Midbrain (tissue), 1 donor: ENCODE measurements at places on chromosomes 3 and 15.
A peak's percentile ranks its signal among the peaks of the same experiment; 100 is the strongest.

DNA sequence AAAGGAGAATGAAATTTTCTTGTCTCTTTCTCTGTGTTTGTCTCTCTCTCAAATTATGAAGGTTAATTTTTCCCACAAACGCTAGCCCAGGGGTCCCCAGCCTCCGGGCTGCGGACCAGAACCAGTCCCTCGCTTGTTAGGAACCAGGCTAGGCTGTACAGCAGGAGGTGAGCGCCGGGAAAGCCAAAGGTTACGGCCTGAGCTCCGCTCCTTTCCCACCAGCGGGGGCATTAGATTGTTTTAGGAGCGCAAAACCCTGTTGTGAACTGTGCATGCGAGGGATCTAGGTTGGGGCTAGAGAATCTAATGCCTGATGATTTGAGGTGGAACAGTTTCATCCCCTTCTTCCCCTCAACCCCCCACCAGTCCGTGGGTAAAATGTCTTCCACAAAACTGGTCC is 74.7 kb upstream of the ZNF385D start:
- DNase-seq: no peak

- no peak for DNase-seq
Measured at GRCh38 chr3:111087924-111088469, 16.4 kb downstream of the NECTIN3 start.

DNA sequence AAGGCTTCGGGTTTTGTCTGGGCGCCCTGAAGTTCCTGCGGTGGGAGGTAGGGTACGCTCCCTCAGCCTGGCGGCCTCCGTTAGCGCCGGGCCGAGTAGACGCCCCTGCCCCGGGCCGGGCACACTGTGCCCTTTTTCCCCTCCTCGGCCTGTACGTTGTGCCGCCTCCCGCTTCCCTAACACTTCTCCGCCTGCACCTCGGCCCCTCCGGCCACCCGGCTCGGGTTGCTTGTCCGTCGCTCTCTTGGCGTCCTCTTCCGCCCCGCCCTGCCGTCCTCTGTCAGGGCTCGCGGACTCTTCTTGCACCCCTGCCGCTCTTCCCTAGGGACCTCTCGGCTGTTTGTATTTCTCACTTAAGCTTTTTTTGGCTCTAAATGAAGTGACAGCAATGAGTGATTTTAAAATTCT is 384 bp downstream of the KNL1 start:
- DNase-seq: no peak

DNA sequence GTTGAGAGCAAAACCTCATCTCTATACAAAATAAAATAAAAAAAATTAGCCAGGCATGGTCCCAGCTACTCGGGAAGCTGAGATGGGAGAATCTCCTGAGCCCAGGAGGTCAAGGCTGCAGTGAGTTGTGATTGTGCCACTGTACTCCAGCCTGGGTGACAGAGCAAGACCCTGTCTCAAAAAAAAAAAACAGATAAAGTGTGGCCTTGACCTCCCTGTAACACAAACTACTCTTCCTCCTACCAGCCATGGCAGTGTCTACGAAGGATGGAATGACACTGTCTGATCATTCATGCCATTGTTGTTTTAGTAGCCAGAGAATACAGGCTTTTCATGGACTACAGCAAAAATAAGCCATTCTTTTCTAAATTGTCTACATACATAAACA is 117.1 kb upstream of the IQSEC1 start:
- no peak for DNase-seq

DNA sequence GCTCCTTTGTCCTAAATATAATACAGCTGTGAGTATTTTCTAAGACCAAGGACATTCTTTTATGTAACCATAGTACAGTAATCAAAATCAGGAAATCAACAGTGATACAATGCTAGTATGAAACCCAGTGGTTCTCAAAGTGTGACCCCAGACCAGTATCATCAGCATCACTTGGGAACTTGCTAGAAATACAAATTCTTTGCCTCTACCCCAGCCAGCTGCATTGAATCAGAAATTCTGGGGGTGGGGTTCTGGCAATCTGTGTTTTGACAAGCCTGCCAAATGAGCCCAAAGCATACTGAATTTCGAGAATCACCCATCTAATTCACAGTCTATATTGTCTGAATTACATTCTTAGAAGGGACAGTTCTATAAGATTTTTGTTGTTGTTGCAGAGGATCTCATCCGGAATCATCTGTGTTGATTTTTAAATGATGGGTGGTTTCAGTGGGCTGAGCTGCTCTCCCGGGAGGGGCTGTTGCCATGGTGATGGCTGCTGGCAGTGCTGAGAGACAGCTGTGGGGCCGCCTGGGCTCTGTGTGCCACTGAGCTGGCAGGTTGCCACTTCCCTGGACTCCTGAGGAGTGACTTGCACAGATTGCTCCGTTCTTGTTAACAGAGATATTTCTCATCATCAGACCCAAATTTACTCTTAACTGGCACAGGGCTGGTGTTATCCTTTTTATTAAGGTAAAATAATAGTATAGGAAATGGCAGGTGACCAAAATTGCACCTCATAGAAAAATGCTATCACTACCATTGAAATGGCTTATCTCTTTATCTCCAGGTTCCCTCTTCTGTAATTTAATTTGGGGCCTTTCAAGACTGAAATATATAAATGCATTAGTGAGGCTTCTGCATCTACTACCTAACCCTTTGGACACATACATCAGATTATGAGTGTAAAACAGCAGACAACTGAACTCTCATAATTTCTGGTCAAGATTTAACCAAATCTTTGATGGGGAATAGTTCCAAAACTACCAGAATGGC is 56.5 kb downstream of the NEK11 start:
- DNase-seq: peak; percentile 94

- DNase-seq: no peak
Measured at GRCh38 chr15:60535743-60536142, 56.8 kb upstream of the ICE2 start.

GRCh38 chr3:121698901-121699300 is 38.2 kb upstream of the HCLS1 start:
- DNase-seq: peak; percentile 33

GRCh38 chr15:78064544-78064943 is 13.0 kb downstream of the TBC1D2B start:
- DNase-seq: no peak

DNA sequence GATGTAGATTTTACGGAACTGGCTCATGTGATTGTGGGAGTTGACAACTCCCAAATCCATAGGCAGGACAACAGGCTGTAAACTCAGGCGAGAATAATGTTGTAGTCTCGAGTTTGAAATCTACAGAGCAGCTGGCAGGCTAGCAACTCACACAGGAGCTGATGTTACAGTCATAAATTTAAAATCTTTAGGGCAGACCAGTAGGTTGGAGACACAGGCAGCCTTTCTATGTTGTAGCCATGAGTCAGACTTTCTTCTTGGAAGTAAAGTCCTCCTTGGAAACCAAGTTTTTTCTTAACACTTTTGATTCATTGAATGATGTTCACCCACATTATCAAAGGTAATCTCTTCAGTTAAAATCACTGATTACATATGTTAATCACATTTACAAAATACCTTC is 89.1 kb upstream of the ALCAM start:
- DNase-seq: no peak

DNA sequence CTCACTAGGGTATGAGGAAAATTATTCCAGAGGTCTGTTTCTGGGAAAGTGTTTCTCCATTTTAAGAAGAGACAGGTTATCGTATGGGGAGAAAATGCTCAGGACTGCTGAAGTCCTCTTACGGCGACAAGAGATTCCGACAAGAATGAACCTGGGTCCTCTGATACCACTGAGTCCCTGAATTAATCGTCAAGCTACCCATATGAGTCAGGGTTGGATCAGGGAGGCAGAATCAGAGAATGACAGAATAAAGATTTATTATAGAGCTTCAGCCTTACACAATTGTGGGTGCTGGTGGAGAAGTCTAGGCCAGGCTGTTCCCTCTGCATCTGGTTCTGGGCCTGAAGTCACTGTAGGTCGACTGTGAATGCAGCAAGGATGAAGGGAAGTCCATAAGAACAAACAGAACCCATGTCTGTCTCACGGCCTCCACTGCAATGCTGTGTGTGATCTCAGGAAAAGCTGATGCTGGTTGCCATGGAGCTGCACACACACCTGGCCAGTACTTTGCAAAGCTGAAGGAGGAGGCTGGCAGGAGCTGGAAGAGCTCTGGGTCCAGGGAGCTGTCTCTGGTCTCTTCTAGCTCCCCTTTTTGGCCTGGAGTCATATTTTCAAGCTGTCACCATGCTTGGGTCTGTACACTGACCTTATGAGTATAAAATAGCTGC is 83.9 kb downstream of the HHLA2 start:
- no peak for DNase-seq

DNA sequence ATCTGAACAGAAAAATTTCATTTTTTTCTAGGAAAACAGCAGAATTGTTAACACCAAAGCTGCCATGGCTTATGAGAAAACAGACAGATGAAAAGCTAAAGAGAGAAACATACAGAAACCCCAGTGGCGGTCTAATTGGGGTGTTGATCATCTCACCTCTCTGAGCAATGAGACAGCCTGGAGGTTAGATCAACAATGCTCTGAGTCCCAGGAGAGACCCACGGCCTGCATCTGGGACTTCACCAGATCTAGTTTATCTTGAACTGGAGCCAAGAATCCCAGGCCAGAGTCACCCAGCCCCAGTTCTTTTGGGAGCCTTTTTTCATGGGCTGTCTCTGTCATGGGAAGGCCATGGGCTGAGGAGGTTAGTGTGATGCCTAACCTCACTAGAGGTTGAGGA is 3.5 kb upstream of the GALNT15 start:
- no peak for DNase-seq

- DNase-seq: no peak
Measured at GRCh38 chr3:171729452-171730334, 80.6 kb downstream of the PLD1 start.

GRCh38 chr3:177537612-177538011 is 340.3 kb upstream of the TBL1XR1 start:
- no peak for DNase-seq

- no peak for DNase-seq
Measured at GRCh38 chr15:88636654-88637053, 2.2 kb upstream of the ISG20 start.

- no peak for DNase-seq
Measured at GRCh38 chr15:75840659-75841058, 2.6 kb upstream of the UBE2Q2 start.
